ENCODE measurements at places on chromosomes 3 and 15.

GRCh38 chr15:58046467-58046866 is 19.0 kb downstream of the ALDH1A2 start:
- no peak for DNase-seq

DNA sequence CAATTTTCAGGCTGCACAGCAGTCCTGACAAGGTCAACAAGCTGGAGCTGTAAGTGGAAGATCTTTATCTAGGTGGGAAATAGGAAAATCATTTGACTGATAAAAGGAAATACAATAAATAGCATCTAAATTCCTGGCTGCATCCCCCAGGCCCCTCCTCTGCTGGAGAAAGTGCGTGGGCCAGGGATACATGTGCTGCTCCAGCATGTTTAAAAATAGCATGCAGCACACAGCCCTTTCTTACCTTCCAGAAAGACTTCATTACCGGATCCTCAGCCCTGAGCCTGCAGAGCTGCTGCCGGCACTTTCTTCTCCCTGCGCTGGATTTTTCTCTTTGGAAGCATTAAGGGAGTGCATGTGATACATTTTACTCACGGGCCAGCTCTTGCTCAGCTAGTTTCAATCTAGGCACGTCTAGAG is 77.3 kb downstream of the HMG20A start:
- DNase-seq = no peak

- peak; percentile 32 for DNase-seq
Measured at GRCh38 chr15:63379492-63380150, 2.0 kb downstream of the CA12 start.

DNA sequence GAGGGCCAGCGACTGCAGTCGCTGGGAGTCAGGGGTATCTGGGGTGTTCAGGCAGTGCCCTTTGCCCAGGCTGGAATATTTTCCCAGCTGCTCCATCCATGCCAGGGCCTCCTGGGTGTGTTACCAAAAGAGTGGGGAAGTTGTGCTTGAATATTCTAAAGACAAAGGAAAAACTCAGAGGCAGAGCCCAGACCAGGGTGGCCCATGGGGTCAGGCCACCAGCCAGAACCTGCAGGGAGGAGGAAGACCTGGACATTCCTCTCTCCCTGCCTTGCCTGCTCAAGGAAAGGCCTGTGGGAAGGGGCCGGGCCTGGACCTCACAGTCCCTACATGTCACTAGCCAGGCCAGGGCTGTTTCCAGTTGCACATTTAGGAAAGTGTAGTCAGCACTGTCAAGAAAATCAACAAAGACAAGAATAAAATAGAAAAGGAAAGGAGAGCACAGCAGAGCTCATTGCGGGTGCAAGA is 16.0 kb upstream of the KLF15 start:
- peak; percentile 49 for DNase-seq

DNA sequence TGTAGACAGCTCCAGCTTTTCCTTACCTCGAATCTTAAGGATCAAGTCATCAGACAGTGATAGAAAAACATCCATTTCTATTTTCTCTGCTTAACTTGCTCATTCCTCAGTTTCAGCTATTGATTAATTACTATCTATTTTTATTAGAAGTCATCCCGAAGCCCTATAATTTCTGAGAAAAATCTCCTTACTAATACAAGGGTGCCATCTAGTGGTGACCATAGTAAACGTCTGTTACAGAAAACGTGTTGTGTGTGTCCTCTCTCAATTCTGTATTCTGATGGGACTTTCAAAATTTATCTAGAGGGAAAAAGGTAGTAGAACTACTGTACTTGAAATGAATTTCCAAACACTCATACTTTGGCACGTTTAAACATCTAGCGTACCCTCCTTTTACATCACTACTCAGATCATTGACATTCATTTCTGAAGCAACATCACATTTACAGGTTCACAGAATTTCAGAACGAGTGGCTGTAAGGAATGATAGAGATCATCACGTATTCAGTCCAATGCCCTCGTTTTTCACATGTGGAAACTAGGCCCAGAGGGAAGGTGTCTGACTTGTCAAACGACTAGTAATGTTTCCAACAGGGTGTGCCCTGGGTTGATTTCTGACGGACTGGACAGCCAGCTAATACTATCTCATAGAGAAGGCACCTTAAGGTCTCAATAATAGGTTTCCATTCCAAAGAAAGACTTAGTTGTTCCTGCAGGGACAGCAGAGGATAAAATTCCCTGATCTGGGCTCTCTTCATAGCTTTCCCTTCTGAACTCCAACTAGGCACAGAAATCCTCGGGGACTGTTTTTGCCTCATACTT is 25.6 kb downstream of the HACD2 start:
- DNase-seq = no peak

DNA sequence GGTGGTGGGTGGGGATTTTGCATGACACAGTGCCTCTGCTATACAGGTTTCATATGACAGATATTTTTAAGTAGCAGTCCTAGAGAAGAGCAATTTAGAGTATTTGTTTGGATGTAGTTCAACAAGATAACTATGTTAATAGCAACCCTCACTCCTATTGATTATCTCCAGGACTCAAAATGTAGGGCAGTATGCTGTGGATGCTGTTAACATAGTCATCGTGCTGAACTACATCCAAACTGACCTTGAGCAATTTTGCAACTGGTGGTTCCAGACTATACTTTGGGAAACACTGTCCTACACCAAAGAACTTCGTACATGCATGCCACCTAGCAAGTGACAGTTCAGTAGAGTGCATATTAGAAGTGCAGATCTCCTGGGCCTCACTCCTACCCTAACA is 117.6 kb downstream of the IL5RA start:
- DNase-seq = no peak

DNA sequence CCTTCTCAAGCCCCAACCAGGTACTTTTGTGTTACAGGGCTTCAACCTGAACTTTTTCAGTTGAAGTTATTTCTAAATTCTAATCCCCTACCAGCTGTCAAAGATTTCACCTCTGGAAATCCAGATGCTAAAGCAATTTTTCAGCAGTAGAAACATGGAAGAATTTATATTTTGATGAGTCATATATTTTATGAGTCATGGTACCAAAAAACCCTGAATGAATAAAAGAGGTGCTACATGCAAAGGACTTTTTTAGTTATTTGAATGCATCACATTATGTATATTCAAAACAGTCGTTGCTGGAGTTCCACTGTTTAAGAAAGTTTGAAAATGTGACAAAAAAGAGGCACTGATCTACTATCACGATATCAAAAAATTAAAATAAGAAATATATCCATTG is 96.0 kb upstream of the ZNF385D start:
- DNase-seq = no peak

- DNase-seq = no peak
Measured at GRCh38 chr15:32670623-32671022, 29.1 kb downstream of the SCG5 start.

- no peak for DNase-seq
Measured at GRCh38 chr3:115648559-115648958, 25.2 kb downstream of the GAP43 start.

- no peak for DNase-seq
Measured at GRCh38 chr3:98070840-98071239, 16.1 kb upstream of the OR5AC2 start.

DNA sequence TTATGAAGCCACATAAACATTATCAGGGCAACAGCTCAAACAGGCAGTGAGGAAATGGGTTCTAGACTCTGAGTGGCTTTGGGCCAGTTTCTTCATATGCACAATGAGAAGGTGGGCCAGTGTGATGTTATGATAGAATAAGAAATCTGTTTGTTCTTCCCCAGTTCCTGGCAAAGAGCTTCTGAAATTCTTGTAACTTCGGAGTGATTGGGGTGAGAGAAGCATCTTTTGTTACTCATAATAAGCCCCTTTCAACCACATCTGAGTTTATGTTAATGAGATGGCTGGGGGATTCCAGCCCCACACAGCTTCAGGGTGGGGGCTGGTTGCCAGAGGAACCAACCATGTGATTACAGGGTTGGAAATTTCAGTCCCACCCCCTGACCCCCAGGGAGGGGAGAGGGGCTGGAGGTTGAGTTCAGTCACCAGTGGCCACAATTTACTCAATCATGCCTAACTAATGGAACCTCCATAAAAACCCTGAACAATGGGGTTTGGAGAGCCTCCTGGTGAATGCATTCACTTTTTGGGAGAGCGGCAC is 57.0 kb upstream of the FRMD4B start:
- no peak for DNase-seq

DNA sequence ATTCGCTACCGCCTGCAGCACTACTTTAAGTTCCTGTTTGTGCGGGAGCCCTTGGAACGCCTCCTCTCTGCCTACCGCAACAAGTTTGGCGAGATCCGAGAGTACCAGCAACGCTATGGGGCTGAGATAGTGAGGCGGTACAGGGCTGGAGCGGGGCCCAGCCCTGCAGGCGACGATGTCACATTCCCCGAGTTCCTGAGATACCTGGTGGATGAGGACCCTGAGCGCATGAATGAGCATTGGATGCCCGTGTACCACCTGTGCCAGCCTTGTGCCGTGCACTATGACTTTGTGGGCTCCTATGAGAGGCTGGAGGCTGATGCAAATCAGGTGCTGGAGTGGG is 995 bp downstream of the CHST14 start:
- DNase-seq = peak; percentile 78

GRCh38 chr15:40593165-40593564 is 884 bp upstream of the KNL1 start:
- DNase-seq = no peak

DNA sequence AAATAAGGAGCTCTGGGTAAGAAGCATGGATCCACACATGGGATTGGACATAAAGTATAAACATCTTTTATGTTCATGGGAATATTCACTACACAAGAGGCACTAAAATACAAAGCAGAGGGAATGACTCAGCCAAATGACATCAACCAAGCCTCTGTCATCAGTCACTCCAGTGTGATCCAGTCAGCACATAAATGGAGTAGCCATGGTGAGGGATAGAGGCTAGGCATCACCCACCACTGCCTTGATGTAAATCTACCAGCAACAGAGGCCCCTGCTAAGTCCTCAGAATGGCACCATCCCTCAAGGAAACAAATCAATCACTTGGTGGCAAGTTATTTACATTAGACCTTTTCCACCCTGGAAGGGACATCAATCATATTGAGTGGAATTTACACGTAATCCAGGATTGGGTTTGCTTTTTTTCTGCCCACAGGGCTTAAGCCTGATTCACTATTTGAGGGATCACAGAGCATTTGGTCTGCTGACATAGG is 27.2 kb downstream of the VEPH1 start:
- no peak for DNase-seq

DNA sequence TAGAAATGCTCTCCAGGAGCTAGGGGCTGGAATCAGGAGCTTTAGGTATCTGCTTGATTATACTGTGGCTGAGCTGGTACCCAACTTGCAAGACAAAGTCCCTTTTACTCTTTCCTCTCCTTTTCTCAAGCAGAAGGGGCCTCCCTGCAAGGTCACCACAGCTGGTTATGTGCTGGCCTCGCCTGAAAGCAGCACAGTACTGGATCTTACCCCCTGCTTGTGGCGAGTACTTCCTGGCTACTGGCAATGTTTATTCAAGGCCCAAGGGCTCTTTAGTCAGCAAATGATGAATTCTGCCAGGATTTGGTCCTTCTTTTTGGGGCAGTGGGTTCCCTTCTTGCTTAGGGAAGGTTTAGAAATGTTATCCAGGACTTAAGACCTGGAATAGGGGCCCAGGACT is 234.6 kb downstream of the RAP2B start:
- DNase-seq = no peak

DNA sequence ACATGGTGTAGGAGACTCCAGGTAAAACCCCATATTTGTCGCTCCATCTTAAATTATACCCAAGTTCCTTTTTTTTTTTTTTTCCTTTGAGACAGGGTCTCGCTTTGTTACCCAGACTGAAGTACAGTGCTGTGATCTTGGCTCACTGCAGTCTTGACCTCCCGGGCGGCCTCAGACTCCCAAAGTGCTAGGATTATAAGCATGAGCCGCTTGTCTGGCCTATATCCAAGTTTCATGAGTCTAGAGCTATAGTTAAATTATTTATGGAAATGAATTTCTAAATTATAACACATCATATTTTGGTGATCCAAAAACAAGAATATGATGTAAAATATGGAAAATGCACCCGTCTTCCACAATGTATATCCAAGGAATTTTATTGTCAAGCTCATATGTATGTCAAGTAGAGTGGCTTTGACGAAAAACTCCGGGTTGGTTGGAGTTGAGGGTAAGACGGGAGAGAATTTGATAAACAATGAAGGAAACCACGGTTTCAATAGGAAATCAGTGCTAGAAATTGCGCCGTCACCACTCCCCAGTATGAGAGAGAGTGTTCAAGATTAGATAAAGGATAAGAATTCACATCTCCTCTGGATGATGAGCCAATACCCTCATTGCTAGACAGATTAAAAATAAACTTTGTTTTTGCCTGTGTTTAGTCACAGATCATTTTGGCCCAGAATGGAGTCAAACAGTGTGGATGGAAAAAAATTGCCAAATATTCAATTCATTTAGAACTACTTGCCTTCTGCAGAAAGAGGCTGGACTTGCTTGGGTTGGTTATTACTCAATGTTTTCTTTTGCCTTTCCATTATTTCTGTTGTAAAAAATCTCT is 209.2 kb upstream of the NR2F2 start:
- no peak for DNase-seq

DNA sequence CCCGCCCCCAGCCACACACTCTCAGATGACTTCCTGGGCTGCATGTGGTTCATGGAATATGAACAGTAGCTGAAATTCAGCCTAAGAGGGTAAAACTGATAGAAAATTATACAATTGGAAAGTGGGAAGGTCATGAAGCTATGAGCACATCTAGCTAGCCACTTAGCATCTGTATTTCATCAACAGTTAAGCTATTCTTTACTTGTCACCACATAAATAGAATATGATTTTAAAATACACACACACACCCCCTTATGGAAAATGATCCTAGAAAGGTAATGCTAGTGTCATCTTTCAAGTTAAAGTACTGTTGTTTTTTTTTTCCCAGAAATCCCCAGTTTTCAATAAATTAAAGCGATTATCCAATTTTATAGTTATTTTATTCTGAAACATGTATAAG is 3.6 kb downstream of the MAP4 start:
- no peak for DNase-seq

DNA sequence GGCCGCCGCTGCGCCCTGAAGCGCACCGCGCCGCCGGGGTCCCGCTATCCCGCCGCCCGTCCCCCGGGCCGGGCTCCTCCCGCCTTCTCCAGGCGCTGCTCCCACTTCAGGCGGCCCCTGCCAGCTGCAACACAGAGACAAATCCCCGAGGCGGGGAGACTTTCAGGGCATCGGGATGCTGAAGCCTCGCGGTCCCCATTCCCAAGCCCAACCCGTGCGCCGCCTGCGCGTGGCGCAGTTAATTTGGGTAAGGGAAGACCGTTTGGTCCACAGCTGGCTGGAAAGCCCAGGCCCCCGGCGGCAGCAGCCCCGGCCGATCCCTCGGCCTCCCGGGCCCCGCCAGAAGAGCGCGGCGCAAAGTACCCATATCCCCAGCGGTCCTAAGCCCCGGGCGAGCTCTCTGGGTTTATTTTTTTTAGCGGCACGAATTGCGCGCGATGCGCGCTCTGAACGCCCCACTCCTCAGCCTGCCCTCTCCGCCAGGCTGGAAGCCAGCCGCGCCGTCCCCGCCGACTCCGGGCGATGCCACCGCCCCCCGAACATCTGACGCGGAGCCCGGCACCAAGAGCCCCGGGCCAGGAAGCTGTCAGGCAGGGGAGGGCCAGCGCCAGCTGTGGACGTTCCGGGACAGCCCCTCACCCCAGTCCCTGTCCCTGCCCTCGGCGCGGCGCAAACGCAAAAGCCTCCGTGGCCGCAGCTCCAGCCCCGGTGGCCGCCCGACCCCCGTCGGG is 517 bp downstream of the FBN1 start:
- peak; percentile 78 for DNase-seq
